ENCODE measurements at places on chromosomes 12 and 14. TPM values are rescaled to one million over a fixed set of nuclear protein-coding genes. Genes with fewer than 3 reads are reported as not detected.
A peak's percentile ranks its signal among the peaks of the same experiment; 100 is the strongest.

DNA sequence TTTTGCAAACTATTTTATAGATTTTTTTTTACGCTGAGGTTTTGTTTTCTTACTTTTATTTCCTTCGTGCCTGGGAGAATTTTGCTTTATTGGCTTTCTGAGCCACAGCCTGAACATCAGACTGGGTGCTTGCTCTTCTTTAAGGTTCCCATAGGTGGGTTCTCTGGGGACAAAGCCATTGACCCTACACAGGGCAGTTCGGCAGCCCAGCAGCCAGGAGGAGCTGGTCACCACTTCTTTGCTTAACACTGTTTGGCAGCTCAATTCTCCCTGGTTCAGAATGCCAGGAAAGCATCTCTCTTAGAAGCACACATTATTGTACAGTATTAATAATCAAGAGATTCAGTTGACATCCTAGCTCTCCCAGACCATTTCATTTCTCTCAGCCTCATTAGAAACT lies 140.8 kb upstream of the NEDD1 start:
- no peak for DNase-seq

Gene ISM2
- total RNA-seq = not detected

DNA sequence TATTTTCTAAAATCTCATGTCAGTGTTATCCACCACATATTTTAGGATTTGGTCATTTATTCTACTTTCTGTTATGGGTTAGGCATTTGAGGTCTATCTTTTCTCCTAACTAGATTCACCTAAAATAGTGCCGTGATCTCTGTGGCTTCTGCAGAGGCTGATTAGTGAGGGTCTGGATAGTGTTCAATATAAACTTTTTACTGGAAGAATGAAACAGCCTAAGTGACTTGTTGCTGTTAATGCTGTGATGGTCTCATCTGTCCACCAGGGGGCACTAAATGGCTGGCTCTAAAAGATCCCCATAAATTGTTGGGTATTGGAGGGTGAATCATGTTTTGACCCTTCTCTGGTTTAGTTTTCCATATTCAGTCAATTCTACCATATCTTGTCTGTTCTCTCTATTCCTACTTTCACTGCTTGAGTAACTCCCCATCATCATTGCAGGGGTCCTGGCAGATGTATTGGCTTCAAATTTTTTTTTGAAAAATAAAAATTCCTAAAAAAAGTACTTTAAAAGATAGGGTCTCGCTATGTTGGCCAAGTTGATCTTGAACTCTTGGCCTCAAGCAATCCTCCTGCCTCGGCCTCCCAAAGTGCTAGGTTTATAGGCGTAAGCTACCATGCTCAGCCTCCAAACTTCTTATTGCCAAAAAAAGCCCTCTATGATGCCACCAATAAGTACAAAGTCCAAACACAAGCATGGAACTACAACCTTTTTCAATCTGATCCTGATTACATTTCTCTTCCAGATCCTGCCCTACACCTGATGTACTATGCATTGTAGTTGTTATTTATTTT lies 6.9 kb downstream of the PABPN1 start:
- peak; percentile 82 for DNase-seq

- no peak for DNase-seq
Measured at GRCh38 chr14:79332504-79333197, 878.7 kb downstream of the DIO2 start.

DNA sequence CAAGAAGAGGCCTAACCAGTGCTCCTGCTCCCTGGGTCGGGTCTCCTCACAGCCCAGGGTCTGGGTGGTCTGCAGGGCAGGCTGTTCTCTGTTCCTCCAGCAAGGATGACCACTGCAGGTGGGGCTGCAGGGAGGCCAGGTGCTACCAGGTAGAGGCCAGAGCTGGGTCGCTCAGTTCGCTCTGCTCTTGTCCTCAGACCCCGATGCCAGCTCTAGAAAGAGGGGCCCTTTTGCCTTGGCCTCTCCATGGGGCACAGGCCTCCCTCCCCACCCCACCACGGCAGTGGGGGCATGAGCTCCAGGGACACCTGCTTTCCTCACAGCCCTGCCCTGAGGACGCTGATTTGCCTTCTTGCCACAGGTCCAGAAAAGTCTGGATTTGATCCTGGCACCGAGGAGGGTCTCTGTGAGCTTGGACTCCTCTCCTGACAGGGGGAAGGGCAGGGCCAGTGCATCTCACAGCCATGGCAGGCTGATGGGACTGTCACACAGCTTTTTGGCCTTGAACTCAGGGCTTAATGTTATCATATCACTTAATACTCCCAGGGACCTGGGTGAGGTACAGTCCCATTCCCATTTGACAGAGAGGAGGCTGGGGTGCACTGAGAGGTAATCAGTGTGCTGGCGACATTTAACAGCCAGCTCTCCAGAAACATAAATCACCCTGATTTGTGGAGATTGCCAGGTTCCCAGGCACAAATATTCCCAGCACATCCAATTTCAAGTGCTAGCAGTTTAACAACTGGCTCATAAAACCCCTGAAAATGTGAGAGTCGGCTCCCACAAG lies 273.0 kb upstream of the SFSWAP start:
- no peak for DNase-seq

Gene TMEM119
- 55.5 TPM for total RNA-seq

Gene MANSC4
- total RNA-seq = not detected

Gene RNU7-1
- total RNA-seq = not detected

GRCh38 chr14:60639674-60640073 lies 9.6 kb downstream of the SIX1 start:
- DNase-seq = peak; percentile 40

DNA sequence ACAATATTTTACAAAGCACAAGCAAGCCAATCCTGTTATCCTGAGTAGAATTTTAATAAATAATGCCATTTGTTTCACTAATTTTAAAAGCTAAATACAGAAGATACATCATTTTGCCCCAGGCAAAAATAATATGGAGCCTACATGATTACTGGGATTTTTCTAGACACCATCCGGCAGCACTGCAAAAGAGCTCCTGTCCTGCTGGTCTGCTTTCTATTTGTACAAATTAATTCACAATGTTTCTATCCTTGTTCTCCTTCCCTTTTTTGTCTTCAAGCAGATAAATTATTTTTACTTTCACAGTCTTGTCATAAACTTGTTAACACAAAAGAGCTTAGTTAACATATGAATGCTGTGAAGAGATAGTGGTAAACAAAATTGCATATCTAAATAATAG lies 4.6 kb downstream of the SIX1 start:
- DNase-seq = peak; percentile 49

DNA sequence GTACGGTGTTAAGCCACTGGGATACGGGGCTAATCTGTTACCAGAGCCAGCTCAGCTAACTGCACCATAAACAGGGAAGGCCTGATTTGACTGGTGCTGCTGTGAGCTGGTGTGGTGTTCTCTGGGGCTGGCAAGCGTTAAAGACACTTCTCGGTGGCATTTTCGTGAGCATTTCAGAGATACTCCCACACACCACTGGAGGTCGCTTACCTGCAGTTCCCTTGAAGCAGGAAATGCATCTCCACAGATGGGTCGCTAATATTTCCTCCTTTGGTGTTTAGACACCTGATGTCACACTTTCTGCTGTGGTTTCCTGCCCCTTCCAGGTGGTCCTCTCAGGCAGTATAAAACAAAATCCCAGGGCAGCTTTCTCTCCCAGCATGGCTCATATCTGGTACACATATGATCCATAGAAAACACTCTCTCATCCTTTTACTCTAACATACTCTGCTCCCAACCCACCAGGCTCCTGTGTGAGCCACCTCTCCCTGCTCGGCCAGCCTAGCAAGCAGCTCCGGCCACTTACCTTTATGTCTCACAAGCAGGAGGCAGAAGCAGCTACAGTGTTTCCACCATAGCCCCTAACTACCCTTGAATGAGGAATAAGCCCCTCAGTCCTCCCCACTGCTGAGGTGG lies 129.9 kb upstream of the GRIN2B start:
- DNase-seq = no peak

Gene TEP1
- total RNA-seq = 21.8 TPM

- DNase-seq = no peak
Measured at GRCh38 chr12:78797196-78797931, 67.2 kb upstream of the SYT1 start.

Gene CCDC38
- not detected for total RNA-seq

Gene PLEKHA5
- total RNA-seq = 15.8 TPM

GRCh38 chr12:47835006-47835830 lies 15.5 kb upstream of the HDAC7 start:
- no peak for DNase-seq

- DNase-seq = no peak
Measured at GRCh38 chr14:104239185-104239775, 100.9 kb downstream of the KIF26A start.
